ENCODE measurements at places on chromosomes 1 and 21.

GRCh38 chr1:6086358-6086757 lies 40.7 kb downstream of the KCNAB2 start:
- no peak for DNase-seq

- DNase-seq, result no peak
These were observed 46.3 kb downstream of the AIDA start for GRCh38 chr1:222665964-222666363.

- no peak for DNase-seq
These were observed 501.7 kb downstream of the NEGR1 start for GRCh38 chr1:71780681-71781080.

- no peak for DNase-seq
These were observed 3.8 kb upstream of the PADI3 start for GRCh38 chr1:17244821-17245740.

DNA sequence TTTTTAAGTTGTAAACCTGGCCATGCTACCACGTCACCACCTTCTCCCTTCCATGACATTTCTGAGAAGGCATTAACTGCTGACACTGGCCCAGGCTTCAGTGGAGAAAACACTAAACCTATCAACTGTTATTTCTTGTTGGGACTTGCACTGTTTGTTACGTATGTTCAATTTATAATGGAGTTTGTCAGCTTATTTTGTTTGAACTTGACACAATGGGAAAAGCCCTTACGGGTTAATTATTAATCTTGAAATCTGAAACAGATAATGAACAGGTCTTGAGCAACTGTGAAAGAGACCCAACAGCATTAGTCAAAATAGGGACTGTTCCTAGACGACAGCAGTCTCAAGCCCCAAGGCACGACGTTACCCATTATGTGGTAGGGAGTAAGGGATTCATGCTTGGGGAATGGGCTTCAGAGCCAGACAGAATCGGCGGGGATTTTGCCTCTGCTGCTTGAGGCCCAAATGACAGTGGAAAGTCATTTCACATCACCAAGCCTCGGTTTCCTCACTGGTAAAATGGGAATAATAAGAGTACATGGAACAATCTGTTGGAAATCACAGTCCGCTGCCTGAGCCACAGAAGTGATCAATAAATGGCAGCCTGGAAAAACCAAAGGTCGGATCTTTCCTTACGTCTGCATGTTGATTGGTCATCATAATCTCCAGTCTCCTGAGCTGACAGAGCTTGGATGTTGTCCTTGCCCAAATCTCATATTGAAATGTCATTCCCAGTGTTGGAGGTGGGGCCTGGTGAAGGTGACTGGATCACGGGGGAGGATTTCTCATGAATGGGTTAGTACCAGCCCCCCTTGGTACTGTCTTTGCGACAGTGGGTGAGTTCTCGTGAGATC lies 44.5 kb downstream of the TIAM1 start:
- DNase-seq, result no peak

DNA sequence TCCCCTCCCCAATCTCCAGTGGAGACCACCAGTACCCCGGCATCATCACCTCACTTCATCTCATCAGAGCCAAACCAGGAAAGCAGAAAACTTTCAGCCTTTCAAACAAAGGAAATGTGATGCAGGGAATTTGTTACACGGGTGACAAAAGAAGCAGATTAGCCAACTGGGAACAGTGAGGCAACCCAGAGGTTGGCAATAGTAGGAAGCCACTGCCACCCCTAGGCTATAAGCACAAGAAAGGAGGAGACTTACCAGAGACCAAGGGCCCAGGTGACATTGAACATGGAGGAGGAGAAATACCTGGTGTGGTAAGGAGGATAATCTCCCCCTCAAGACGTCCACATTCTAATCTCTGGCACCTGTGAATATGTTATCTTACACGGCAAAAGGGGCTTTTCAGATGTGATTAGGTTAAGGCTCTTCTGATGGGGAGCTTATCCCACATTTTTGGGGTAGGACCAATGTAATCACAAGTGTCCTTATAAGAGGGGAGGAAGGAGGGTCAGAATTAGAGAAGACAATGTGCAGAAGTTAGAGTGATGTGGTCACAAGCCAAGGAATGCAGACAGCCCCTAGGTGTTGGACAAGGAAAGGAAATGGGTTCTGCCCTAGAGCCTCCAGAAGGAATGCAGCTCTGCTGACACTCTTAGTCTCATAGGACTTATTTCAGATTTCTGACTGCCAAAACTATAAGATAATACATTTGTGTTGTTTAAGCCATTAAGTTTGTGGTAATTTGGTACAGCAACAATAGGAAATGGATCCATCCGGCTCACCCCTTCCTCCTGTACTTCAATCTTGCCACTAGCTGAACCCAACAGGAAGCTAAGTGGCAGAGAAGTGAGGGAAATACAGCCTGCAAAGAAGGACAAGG lies 83.6 kb upstream of the VAV3 start:
- DNase-seq, result no peak

DNA sequence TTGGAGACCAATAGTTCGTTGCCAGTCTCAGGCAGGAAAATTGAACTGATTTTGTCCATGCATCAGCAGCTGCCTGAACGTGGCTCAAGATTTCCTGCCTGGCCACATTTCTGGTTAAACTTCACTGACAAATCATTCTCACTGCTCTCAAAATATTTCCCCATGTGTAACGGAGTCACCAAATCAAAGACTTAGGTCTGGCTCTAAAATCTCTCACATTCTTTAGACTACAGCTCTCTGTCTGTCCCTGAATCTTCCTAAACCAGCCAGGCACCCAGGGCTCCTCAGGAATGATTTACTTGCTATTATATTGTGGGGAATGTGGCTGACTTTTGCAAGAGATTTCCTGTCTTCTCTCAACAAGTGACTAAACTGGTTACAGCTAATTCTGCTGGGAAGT lies 49.2 kb upstream of the GJA8 start:
- no peak for DNase-seq

GRCh38 chr1:155091071-155092051 lies 12.7 kb downstream of the EFNA3 start:
- DNase-seq, result peak; percentile 68

- DNase-seq, result no peak
These were observed 75.3 kb upstream of the LYST start for GRCh38 chr1:235941876-235942624.

- DNase-seq, result no peak
These were observed 20.0 kb upstream of the LAMC1 start for GRCh38 chr1:183003203-183003602.

- no peak for DNase-seq
These were observed 4.8 kb downstream of the RGS16 start for GRCh38 chr1:182599339-182599738.

DNA sequence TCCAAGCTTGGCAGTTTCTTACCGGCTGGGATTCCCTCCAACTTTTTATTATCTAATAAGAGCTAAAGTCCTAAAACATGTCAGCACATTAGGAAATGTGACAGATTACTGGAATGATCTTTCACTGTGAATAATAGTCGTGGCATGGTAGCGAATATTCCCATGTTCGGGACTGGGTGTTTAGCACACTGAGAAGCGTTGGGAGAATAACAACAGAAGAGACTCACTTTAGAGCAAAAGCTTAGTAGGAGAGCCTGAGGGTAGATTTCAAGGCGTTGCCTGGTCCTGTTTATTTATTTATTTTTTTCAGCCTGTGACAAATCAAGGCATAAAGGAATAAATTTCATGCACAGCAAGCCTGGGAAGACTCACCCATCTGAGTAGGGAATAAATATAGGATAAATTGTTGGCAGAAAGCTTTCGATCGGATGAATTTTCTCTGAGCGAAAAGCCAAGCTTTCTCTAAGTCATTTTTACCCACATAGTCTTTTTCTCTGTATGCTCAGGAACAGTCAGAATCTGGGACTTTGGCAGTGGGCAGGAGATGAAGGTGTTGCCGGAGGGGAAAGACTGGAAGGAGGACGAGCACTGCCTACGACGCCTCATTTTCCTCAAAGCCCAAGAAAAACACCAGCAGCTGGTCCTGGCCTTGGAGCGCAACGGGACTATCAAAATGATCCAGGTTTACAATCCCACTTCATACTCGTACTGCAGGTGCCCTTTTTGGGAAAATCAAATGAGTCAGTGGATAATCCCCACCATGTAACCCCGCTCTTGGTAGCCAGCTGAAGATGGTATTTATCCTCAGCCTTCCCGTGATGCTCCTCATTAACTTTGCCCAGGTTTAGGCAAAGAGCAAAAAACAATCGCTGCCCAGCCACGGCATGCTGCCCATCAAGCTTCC lies 97.2 kb downstream of the WDR64 start:
- no peak for DNase-seq

DNA sequence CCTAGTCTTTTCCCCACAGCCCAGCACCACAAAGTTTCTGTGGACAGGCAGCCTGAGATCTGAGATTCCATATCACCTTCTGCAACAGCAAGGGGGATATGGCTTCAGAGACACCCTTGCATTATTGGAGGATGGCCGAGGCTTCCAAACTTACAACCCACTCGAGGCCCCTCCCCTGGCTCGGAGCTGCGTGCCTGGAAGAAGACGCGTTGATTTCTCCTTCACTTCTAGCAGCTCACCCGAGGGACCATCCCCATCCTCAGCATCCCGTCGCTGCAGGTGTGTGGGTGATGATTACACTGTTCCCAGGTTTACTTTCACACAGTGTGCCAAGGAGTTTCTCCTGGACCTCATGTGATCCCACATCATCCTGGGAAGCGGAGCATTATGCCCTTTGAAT lies 277.9 kb downstream of the MATN1 start:
- no peak for DNase-seq

GRCh38 chr1:178603926-178604325 lies 91.0 kb downstream of the TEX35 start:
- no peak for DNase-seq

DNA sequence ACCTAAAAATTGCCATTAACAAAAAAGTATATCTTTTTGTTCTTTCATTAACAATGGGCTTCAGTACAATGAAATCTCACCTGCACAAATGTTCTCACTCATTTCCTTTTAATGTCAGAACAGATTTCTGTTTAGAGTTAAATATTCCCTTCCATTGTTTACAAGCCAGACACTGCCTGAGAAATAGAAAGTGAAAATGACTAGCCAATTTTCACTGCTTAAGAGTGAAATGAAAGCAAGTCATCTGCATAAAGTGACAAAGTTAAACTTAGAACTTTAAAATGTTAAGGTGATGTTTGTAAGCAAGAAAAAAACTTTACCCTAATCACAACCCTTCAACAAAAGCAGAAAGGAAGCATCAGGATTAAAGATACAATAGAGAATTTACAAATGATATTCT lies 27.5 kb downstream of the COA6 start:
- DNase-seq, result no peak

DNA sequence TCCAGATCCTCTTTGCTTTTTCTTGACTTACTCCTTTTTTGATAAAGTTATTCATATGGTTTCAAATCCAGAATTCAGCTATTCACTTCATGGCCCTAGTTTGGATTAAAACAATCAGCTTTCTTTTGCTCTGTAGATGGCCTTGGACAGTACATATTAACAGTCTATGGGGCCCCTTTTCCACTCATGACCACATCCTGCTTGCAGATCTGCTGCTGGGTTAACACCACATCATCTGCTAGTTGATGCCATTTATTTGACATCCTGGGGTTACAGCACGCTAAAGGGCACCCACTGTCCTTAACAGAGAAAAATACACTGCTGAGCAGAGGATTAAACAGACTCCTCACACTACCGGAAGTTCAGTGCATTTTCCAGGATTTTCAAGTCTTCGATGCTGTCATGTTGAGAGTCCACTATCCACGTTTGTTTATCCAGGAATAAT lies 941 bp upstream of the IFI16 start:
- DNase-seq, result peak; percentile 27

DNA sequence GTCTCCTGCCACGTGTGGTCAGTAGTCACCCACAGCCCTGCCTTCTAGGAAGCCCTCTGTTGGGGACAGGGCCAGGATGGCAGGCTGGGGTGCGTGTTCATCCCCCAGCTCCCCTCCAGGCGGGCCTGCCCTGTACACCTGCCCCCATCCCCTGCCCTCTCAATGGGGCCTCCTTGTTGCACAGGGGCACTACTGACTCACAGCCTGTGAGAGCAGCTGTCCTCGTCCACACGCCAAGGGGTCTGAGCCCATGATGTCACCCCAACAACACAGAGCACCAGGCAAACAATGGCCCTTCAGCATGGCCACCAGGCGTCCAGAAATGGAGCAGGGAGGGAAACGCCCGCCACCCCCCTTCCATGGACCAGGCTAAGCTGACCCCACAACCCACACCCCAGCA lies 64.3 kb downstream of the ARHGEF16 start:
- no peak for DNase-seq

DNA sequence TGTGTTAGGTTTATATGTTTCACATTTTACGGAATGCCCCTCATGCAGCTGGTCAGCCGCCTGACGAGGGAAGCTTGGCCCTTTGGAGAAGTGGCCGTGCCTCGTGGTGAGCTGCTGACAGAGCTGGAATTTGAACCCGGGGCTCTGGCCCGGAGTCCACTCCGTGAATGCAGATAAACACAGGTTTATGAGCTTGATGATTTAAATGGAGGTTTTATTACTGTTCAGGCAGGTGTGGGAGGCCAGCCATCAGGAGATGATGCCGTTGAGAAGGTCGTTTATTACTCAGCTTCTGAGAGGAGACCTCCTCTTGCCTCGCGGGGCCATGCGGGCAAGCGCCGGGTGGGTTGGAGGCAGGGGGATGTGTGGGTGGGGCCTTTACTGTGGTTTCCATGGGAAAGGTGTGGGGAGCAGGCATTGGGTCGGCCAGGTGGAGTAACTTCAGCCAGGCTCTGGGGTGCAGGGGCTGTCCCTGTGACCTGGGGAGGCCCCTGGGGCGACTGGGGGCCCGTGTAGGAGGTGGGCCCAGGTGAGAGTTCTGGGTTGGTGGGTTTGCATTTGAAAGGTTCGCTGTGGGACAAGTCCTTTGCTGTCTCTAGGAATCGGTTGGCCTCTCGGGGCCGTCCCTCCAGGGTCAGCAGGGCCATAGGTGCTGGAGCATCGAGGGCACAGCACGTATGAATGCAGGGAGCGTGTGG lies 22.0 kb downstream of the PRKCZ start:
- DNase-seq, result no peak

GRCh38 chr1:2878591-2878990 lies 77.1 kb upstream of the TTC34 start:
- no peak for DNase-seq

DNA sequence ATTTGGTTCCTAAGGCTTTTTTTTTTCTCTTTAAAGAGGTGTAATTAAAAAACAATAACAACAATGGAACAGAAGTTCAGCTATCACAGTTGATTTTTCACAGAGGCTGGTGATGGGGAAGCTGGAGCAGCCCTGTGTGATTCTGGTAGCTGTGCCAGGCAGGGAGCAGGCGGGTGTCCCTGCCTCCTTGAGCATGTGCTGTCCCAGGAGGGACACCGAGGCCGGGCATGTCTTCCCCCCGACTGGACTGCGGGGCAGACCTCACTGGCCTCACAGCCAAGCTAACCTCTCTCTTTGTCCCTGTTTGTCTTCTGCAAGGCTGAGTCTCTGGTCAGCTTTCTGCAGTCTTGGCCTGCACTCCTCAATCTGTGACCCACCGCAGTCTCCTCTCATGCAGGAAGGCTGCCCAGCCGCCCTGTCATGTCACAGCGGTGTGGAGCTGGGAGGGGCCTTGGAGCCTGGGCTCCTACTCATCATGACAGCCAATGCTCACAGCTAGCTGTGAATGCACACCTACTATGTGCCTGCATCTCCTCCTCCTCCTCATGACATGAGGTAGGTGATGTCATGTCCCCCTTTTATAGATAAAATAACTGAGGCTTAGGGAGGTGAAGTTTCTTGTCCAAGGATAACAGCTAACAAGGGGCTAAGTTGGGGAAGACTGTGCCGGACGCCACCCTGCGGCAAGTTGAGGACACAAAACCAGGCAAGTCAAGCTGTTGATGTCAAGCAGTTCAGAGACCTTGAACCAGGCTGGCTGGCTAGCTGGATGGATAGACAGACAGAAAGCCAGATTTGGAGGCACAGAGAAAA lies 10.3 kb upstream of the ACTL8 start:
- DNase-seq, result no peak
